ENCODE measurements at places on chromosomes 5 and 9. TPM values are rescaled to one million over a fixed set of nuclear protein-coding genes. Genes with fewer than 3 reads are reported as not detected.

The STPG3 gene
- total RNA-seq: 0.69 TPM

DNA sequence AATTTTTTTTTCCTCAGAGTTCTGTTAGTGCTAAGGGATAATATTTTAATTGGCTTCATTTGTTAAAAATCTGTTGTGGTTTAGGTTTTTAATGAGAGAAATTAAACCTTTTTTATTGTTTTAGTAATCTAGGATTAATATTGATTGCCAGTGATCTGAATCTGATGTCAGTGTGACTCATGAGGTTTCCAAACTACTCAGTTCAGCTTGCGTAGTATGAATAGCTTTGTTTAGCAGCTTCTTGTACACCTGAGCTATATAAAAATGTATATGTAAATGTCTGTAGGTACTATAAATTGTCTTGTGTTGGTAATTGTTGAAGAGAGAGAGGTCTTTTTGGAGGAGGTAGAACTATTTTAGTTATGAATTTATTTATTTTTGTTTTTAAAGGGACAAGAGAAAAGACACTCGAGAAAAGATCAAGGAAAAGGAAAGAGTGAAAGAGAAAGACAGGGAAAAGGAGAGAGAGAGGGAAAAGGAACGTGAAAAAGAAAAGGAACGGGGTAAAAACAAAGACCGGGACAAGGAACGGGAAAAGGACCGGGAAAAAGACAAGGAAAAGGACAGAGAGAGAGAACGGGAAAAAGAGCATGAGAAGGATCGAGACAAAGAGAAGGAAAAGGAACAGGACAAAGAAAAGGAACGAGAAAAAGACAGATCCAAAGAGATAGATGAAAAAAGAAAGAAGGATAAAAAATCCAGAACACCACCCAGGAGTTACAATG is 26.3 kb downstream of the SREK1 start:
- DNase-seq: no peak

- DNase-seq: no peak
Observed at GRCh38 chr9:124884376-124884775, 22.4 kb downstream of the ARPC5L start.

- DNase-seq: no peak
Observed at GRCh38 chr9:121756474-121757280, 105.2 kb downstream of the DAB2IP start.

- no peak for DNase-seq
Observed at GRCh38 chr9:119284587-119285337, 84.5 kb downstream of the BRINP1 start.

DNA sequence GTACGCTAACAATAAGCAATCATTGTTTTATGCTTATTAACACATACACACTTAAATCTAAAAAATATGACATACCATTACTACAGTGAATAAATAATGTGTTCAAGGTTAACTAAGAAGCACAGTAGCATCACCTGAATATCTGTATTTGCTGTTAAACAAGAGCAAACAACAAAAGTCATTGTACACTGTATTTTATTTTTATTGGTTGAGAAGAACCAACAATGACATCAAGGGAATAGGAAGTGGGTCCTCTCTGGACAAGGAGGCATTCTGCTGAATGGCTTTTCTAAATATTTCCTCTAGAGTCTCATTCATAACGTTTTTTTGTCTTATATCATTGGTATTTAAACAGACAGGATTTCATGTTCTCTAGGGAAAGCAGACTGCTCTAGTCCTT is 460.4 kb downstream of the CDH9 start:
- no peak for DNase-seq
